GM04503 (cell line): ENCODE measurements at places on chromosomes 13 and 19.
A peak's percentile ranks its signal among the peaks of the same experiment; 100 is the strongest.

- no peak for DNase-seq
Observed at GRCh38 chr19:17052439-17052838, 22.8 kb downstream of the HAUS8 start.

GRCh38 chr13:40486518-40487163 is 179.8 kb downstream of the FOXO1 start:
- DNase-seq = no peak

DNA sequence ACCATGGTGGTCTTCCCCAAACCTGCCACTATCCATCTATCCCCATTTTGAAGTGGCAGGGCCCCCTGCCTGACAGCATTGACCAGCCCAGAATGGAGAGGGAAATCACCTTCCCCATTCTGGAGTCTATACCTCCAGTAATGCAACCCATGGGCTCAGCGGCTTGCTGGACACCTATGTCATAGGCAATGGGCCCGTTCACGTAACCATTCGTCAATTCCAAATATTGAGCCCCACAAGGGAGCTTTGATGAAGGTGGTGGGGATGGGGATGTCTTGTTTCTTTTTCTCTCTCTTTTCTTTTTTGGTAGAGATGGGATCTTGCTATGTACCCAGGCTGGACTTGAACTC is 63.1 kb downstream of the AP1M1 start:
- no peak for DNase-seq

DNA sequence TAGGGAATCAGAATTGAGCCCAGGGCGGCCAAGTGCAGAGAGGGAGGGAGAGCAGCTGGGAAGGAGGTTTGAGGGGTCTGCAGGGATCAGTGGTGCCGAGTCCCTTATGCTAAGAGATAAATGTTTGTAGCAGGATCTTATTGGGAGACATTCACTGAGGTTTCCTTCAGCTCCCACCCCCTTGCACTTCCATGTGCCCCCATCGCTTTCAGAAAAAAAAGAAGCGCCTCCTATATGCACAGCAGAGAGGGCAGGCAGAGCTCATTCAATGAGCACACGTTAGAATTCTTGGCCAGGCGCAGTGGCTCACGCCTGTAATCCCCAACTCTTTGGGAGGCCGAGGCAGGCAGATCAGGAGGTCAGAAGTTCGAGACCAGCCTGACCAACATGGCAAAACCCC is 28.0 kb downstream of the CYP4F2 start:
- DNase-seq = no peak

GRCh38 chr19:46839752-46840497 is 10.7 kb downstream of the AP2S1 start:
- no peak for DNase-seq

- DNase-seq = no peak
Observed at GRCh38 chr13:106129273-106129672, 406.2 kb downstream of the EFNB2 start.

DNA sequence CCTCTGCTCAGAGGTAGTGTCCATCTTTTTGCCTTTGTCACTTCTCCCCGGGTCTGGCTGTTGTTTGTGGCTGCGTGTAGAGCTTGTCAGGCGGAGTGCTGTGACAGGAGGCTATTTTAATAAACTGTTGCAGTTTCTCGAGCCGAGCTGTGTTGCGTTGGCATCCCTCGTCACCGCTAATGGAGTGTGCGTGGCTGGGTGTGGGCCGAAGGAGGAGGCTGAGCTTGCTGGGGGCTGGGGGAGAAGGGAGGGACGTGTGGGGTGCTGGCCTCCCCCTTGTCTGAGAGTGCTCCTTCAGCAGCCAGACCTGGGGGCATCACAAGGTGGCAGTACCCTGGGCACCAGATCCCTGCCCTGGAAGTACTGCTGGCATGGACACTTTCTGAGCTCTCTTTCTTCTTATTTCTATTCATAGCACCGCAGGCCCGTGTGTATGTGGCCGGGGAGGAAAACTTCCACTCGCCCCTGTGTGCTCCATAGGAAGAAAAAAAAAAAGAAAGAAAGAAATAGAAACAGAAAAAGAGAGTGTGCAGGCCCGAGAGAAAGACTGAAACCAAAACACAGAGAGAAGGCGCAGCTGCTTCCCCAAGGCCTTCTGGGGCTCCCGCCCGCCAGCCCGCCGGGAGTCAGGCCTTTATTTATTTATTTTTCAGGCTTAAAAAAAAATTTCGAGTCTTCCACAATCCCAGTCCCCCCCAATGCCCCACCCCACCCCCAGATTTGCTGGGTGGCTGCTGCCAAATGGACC is 27.0 kb downstream of the NFIX start:
- no peak for DNase-seq

GRCh38 chr13:93256998-93257397 is 30.4 kb downstream of the GPC6 start:
- no peak for DNase-seq

GRCh38 chr13:113452942-113453901 is at the start of gene ADPRHL1:
Gene ADPRHL1 (minus strand): TSS chr13:113453488. CDS start chr13:113453437, 51 bp downstream.
- no peak for DNase-seq

- DNase-seq = no peak
Observed at GRCh38 chr19:57537953-57538547, 10.9 kb downstream of the ZNF549 start.

GRCh38 chr19:50666346-50667176 is 17.3 kb downstream of the C19orf81 start:
- no peak for DNase-seq

DNA sequence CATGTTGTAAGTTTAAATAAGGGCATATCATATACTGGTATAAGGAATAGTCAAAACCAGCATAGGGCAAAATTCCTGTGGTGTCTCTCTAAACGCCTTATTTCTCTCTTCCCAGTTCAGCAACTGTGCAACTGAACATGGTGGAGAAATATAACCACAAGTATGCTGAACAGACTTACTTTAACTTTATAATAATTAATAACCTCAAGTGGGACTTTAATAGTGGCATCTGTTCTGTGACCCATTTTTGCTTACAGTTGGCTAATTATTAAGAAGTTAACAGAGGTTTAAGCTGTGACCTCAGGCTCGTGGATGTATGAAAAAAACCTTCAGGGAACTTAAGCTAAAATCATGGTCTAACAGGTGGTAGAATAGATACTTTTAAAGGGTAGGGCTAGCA is 54.3 kb downstream of the MICU2 start:
- no peak for DNase-seq

DNA sequence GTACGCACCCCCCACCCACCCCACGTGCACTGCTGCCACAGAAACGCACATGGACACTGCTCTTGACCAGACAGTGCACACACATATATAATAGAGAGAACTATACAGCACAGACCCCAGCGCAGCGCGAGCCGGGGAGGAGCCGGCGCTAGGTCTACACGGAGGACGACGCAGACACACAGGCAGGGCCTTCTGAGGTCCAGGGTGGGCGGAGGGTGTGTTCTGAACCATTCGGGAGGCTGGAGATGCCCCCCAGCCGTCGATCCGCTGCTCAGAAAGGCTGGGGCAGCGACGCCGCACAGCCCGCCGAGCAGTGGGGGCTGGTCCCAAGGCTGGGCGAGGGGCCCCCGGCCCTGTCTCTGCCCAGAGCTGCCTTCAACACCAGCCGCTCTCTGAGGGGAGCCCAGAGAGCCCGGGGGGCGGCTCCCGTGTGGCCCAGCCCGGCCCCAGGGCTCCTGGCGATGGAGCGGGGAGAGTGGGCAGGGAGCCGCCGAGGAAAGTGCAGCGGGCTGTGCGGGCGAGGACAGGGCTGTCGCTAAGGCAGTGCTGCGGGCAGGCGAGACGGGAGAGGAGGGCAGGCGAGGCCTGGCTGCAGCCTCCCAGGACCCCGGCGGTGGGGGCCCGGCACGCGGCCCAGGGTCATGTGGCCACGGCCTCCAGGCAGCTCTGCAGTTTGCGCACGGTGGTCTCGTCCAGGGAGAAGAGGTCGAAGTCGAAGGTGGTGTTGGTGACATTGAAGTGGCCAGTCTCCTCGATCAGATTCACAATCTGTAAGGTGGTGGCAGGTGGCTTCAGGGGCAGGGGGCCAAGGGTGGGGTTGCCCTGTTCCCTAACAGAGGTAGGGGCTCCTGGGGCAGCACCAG is 67.1 kb downstream of the MLLT1 start:
- no peak for DNase-seq

DNA sequence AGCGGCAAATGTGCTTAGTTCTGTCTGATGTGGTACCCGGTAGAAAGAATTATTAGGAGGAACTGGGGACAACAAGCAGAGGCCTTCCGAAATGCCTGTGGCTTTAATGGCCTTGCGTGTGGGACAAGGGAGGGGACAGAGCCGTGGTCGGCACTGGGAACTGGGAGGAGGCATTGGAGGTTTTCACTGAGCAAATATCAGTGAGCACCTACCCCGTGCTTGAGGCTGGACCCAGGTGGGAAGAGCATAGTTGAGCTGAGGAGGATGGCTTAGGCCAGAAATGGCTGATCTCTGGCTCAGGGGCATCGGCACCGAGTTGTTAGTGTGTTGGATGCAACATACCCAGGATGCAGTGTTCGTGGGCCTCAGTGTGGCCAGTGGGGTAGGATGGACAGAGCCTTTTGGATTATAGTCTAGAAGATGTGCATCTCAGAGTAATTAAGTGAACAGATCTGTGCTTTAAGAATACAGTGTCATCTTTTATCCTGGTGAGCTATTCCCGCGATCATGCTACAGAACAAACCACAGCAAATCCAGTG is 201.3 kb downstream of the TEX29 start:
- DNase-seq = no peak

- DNase-seq = no peak
Observed at GRCh38 chr13:98096059-98096458, 46.8 kb upstream of the FARP1 start.

DNA sequence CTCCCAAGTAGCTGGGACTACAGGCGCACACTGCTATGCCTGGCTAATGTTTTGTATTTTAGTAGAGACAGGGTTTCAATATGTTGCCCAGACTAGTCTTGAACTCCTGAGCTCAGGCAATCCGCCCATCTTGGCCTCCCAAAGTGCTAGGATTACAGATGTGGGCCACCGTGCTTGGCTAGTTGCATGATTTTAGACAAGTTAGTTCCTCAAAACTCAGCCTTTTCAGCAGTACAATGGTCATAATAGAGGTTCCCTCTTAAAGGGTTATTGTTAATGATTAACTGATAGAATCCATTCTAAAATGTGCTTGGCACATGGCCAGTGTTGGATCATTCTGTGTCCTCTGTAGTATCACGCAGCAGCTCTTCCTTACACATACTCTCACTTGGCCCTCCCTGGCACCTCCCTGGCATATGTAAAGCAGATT is 19.5 kb upstream of the IFT88 start:
- DNase-seq = no peak

DNA sequence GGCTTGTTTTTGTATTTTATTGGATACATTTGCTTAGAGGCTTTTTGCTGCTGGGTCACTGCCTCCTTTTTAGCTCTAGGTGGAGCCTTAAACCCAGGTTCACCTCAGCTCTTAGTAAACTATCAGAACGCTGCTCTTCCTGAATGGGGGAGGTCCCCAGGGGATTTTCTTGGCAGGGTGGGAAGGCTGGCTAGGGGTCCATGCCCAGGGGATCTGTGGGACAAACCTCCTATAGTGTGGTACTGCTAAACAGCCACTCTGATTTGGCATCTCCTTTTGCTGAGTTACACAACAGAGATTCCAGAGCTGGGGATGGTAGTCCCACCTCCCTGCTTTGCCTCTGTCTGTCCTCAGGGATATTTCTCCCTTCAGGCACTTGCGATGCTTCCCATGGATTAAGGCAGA is 204.9 kb downstream of the ZIC5 start:
- DNase-seq = no peak

DNA sequence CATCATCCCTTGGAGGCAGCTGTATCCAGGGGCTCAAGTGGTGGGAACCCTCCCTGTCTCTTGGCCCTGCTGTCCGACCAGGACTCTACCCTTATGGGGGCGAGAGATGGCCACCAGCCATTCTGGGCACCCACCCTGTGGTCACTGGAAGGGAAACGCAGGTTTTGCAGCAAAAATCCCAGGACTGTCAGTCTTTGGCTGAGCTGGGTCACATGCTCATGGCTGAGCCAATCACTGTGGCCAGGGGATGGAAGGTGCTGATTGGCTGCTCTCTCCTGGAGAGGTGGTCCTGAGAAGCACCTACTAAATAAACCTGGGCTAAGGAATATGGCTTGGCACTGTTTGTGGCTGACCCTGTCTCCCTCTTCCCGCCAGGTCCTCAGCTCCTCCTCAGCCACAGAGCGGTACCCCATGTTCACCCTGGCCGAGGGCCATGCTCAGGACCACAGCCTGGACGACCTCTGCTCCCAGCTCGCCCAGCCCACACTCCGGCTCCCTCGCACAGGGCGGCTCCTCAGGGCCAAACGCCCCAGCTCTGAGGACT is 8.9 kb downstream of the ATG4D start:
- DNase-seq = no peak

DNA sequence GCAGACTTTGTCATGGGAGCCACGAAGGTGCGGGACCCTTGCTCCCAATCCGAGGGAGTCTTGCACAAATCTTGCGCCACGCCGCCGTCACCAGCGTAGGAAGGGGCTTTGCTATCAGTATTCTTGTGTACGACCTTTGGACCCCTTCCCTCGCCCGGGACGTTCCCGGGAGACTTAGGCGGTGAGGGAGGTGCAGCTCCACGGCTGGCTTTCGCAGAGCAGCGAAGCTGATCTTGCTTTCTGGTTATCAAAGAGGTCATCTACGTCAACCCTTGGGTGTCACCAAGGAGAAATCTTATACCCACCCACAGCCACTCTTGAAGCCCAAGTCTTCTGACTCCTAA is 583 bp downstream of the TECR start:
- DNase-seq = no peak

DNA sequence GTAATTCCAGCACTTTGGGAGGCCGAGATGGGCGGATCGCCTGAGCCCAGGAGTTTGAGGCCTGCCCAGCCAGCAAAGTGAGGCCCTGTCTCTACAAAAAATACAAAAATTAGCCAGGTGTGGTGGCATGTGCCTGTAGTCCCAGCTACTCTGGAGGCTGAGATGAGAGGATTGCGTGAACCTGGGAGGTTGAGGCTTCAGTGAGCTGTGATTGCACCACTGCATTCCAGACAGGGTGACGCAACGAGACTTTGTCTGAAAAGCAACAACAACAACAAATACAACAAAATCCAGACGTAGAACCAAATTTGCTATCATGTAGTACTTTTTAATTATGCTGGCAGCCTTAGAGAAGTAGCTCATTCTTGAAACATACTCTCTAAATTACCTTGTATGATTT is 277.1 kb downstream of the KLF5 start:
- no peak for DNase-seq

DNA sequence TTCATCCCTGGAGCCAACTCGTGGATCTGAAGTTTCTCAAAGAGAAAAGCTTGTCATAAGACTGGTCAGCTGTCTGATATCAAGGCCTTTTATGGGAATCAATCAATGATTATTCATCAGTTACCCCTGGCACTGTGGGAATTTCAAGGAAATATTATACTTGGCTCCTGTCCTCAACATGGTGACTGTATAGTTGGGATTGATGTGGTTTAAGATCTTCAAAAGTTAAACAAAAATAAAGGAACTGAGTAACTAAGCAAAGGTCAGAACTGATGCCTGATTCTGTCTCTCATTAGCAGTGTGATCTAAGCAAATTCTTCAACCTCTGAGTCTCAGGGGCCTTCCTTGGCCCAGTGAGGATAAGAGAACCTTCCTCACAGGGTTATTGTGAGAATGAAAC is 22.2 kb upstream of the SERPINE3 start:
- peak; percentile 38 for DNase-seq

DNA sequence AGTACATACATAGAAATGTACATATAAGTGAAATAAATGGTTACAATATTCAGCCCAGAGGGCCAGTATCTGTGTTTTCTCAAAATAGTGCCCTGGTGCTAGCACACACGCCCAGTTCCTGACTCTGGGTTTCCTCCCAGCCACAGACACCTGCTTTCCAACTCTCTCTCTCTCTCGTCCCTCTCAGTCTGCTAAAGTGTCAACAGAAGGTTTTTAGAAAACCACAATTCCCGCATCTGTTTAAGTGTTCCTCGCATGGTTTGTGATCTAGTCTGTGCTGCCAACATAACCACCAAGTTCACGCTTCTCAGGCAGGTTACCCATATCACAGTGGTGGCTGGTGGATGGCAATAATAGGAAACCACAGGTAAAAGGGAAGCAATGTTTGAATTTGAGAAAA is 17.8 kb upstream of the UPF3A start:
- DNase-seq = no peak
